ENCODE measurements at places on chromosomes 3 and 15.

DNA sequence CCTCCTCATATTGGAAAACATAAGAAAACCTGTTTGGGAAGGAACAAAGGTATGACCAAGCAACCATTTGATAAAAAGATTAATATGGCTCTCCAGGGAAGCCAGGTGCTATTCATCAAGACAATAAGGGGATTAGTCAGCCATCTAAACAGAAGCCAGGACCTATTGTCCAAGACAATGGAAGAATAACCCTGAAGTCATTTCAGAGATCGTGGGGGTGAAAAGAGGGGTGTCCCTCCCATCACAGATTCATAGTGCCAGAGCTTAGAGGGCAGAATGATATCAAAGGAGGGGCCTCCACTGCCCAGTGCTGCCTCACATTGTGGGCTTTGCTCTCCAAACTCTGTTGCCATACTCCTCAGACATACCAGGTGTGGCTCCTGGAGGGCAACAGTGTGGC lies 73.5 kb downstream of the DAPK2 start:
- DNase-seq, result no peak

- DNase-seq, result no peak
Measured at GRCh38 chr3:139940622-139941021, 5.6 kb downstream of the CLSTN2 start.

GRCh38 chr3:71944482-71945065 lies 159.6 kb upstream of the PROK2 start:
- DNase-seq, result no peak

DNA sequence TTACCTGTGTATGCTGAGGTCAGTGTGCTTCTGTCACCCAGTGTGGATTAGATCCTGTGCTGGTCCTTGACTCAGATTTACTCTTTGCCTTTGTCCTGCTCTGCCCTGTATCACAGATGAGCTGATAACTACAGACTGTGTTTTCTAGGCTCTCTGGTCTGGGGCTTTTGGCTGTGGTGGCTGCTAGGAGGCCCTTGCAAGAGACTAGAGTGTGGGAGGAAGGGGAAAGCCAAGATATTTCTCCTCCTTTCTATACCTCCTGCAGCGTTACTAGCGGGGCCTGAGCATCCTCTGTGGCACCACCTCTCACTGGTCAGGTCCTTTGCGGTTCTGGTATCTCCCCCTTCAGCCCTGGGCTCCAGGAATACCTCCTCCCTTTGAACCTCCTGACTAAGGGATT lies 282.3 kb upstream of the TBC1D5 start:
- no peak for DNase-seq

GRCh38 chr3:58192069-58192468 lies 18.7 kb downstream of the DNASE1L3 start:
- no peak for DNase-seq

- DNase-seq, result peak; percentile 18
Measured at GRCh38 chr3:38031022-38031994, 1.9 kb upstream of the PLCD1 start.

GRCh38 chr15:88069561-88069960 lies 187.0 kb downstream of the NTRK3 start:
- DNase-seq, result no peak

- no peak for DNase-seq
Measured at GRCh38 chr15:34242331-34242710, 17.5 kb downstream of the EMC4 start.

DNA sequence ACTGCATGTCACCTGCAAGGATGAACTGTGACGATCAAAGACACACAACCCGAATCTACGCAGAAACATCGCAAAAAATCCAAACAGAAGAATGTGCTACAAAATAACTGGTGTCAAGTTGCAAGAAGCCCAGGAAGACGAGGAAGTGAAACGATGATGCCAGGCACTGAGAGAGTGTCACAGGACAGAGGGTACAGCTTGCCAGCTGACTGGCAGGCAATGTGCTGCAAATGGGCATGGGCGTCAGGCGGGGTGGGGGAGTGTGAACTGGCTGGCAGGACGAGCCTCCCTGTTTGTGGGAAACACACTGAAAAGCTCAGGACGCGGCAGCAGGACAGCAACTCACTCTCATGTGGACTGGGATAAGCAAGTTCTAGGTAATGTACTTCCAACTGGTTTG lies 28.9 kb upstream of the OCA2 start:
- DNase-seq, result no peak

DNA sequence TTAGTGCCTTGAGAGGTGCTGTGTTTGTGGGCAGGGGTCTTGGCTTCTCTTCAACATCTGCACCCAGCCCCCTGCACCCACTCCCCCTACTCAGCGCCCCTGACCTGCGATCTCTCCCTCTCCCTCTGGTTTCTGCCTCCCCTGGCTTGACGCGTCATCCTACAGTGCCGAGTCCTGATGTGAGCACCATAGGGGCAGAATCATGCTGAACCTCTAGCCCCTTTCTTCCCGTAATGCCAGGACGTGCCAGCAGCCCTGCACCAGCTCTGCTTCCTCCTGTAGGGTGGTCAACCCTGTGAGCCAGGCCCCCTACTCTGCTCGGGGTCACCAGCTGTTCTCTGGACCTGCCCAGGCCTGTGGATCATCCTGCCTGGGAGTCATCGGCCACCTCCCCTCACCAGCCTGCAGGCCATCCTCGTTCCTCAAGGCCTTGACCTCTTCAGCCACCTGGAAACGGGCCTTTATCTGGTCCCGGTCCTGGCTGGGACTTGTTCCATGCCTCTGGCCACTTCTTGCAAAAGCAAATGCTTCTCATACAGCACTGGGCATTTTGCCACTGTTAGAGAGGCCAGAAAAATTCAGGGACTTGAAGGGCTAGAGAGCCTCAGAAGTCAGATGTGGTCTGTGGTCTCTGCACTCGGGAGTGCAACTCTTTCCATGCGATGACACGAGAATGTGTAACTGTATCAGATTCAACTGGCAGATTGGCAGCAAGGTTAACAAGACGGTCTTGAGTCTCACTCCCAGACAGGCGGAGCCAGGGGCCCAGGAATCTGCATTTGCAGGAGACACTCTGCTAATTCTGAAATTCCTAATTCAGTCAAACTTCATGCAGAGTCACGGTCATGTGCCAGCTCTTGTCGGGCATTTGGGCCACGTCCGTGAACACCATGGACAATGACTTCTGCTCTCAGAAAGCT lies 16.7 kb upstream of the KLF15 start:
- DNase-seq, result peak; percentile 39

GRCh38 chr3:112020674-112021085 lies 13.9 kb upstream of the TMPRSS7 start:
- no peak for DNase-seq

DNA sequence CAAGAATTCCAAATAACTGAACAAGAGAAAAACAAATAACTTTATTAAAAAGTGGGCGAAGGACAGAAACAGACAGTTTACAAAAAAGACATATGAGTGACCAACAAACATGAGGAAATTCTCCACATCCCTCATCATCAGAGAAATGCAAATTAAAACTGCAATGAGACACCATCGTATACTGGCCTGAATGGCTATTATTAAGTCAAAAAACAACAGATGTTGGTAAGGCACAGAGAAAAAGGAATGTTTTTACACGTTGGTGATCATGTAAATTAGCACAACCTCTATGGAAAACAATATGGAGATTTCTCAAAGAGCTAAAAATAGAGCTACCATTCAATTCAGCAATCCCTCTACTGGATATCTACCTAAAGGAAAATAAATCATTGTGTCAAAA lies 1260.4 kb upstream of the ALCAM start:
- no peak for DNase-seq

DNA sequence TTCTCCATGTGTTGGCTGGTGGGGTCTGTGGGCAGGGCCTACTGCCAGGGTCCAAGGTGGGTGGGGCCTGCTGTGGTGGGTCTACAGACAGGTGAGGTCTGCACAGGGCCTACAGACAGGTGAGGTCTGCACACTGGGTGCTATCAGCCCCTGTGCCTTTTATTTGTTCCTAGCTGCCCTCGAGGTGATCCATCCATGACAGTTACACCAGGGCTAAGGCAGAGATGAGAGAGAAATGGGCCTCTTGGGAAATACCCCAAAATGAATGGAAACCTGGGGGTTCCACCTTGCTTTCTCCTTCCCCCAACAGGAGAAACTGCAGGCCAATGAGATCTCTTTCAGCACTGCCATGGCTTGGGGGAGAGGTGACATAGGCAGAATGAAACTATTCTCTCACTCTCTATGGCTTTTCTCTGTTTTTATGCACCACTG lies 36.4 kb downstream of the CFAP100 start:
- DNase-seq, result no peak

GRCh38 chr3:57864853-57865252 lies 108.7 kb downstream of the SLMAP start:
- peak; percentile 56 for DNase-seq

DNA sequence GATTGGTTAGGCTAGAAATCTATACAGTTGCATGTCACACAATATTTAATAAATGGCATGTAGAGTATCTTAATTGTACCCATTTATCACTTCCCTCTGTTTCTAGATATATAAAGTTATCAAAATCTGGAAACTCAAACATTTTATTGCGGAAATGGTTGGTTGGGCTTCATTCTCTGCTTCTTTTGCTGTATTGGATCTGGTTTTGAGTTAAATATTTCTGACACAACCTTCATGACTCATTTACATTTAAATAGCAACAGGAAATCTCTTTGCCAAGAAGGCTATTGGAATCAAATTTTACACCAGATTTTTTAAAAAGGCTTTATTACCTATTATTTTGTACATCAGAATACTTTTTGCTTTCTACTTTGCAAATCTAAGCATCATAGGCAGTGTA lies 153.8 kb downstream of the EBLN2 start:
- peak; percentile 15 for DNase-seq

- peak; percentile 100 for DNase-seq
Measured at GRCh38 chr3:69051756-69052471, at the start of gene TMF1. Gene TMF1 (minus strand): TSS chr3:69052333. CDS start chr3:69052086, 247 bp downstream.

DNA sequence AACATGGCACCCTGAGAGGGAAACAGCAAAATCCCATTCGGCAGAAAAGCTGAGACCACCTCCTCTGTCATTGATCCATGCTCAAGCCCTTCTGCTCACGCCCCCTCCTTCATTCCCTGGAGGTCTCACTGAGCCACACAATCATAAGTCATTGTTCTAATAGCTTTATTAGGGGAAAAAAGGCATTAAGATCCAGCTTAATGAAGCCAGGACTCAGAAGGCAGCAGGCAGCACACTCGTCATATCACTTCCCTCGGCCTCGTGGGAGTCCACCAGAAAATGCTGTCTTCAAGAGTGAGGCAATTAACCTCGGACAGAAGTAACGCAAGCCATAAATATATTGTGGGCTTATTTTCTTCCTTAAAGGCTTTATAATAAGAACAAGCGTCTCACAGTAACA lies 153.9 kb upstream of the PPP2R3A start:
- no peak for DNase-seq

DNA sequence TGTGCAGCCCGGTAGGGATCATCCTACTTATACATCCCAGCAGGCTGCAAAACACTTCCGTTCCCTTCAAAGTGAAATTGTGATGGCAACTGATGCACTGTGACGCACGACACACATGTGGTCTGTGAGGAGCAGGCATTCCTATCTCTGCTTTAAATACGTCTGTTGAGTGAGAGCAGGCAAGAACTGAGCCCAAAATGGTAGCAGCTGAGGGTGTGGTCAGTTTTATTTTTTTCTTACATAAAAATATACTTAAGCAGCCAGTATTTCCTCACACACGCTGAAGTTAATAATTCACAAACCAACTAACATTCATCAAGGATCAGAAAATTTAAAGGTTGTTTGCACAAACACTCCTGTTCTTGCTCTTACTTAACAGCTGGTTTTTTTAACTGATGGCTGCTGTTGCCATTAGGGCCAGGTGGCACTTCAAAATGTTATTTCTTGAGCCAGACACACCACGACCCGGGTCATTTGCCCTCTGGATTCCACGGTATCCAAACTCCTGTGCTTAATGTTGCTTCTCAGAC lies 23.9 kb downstream of the LRIG1 start:
- no peak for DNase-seq

DNA sequence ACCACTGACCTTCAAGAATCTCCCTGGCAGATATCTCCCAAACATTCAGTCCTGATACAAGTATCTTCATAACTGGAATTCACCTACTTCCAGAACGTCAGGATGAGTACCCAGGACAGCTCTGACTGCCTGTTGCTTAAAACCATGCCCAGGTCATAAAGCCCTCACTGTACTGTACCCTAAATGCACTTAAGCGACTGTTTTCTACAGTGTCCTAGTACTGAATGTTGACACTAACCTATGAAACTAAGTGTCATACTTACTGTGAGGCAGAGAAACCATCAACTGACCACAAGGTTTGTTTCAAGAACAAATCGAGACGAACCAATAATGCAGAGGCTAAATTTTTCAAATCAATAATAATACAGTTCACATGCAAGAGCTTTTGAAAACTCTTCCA lies 178.7 kb upstream of the NSMCE3 start:
- DNase-seq, result no peak

- no peak for DNase-seq
Measured at GRCh38 chr3:69255928-69256327, 130.0 kb downstream of the FRMD4B start.

GRCh38 chr15:83658430-83659416 lies 4.8 kb downstream of the ADAMTSL3 start:
- no peak for DNase-seq

- no peak for DNase-seq
Measured at GRCh38 chr3:101102678-101103296, 109.6 kb upstream of the ABI3BP start.

- no peak for DNase-seq
Measured at GRCh38 chr15:62512904-62513303, 347.8 kb upstream of the C2CD4B start.

GRCh38 chr3:31882895-31883294 lies 98.2 kb downstream of the OSBPL10 start:
- no peak for DNase-seq

GRCh38 chr15:51121118-51121517 lies 26.4 kb upstream of the TNFAIP8L3 start:
- peak; percentile 98 for DNase-seq

- DNase-seq, result no peak
Measured at GRCh38 chr15:89723031-89723430, 28.0 kb downstream of the MESP1 start.

DNA sequence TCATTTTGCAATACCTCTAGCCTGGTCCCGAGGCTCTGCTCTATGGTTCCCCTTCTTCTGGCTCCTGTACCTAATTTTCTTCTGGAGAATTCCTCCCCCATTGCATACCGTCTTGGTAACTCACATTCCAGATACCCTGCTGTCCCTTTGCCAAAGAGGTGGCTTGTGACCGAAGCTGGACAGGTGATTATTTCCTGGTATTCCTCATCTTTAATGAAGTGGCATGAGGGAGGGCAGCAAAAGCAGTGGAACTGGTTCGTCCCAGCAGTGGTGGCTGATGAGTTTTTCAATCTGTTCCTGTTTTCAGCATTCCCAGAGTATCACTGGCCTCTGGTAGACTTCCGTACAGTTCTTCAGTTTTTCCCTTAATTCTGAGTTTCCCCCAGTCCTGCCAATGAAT lies 186.2 kb upstream of the CADPS start:
- no peak for DNase-seq

- DNase-seq, result peak; percentile 92
Measured at GRCh38 chr3:111723293-111724215, 128.4 kb upstream of the ZBED2 start.
